ENCODE measurements at places on chromosomes 1 and 21.

DNA sequence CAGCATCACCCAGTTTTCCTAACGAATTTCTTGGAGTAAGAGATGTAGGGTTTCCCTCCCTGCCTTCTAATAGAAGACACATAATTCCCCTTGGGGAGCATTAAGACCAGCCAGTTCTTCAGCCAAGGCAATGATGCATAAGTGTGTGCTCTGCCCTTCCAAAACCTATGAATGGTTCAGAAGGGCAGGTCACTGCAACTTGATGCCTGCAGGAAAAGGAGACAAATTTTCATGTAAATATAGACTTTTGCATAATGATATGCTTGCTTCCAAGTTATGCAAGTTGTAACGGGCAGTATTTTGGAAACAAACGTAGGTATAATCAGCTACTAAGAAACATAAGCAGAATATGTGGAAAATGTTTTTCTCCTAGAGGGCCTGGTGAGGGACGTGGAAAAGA lies 31.6 kb downstream of the PTGS2 start:
- peak; percentile 18 for DNase-seq

DNA sequence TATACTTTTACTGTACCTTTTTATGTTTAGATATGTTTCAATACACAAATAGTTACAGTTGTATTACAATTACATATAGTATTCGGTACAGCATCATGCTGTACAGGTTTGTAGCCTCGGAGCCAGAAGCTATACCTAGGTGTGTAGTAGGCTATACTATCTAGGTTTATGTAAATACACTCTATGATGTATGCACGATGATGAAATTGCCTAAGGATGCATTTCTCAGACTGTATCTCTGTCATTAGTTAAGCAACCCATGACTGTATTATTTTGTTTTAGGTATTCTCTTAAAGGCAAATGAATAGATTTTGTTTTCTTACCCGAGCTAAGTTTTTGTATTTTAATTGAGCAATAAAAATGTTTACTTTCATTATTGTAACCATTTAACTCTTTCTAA lies 56.4 kb downstream of the SPATA17 start:
- DNase-seq: no peak

DNA sequence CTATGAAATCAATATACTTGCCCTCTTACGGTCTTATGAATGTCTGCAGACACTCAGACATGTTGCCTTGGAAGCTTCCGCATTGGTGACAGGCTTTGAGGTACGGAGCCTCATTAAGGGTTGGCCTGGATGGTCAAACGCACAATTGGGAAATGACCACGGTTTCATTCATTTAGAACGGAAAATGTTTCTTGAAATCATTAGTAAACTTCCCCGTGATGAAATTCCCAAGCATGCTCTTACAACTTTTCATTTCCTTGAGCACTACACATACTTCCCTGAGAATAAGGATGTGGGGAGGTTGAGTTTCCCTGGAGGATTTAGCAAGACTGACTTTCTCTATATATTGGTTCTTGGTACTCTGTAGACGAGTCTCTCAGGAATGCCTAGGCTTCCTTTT lies 146.3 kb downstream of the HLX start:
- no peak for DNase-seq

- DNase-seq: no peak
Observed at GRCh38 chr1:234103198-234103597, 198.7 kb downstream of the SLC35F3 start.

DNA sequence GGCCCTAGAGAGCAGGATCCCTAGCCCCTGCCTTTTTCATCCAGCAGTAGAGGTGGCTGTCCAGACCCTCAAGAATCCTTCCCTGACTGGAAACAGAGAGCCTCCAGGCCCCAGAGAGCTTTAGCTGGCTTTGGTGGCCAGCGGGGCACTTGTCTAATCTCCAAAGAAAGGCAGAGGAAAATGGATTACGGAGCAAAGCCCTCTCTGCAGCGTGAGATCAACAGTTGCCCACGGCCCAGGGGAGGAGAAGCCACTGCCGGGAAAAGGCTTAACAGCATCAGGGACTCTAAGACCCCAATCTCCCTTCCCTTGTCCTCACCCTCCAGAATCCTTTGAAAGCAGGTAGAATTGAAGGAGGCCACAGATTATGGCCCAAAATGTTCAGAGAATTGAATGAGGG lies 35.8 kb upstream of the GRIK3 start:
- no peak for DNase-seq

- DNase-seq: no peak
Observed at GRCh38 chr1:220810963-220811362, 24.2 kb downstream of the MTARC1 start.

DNA sequence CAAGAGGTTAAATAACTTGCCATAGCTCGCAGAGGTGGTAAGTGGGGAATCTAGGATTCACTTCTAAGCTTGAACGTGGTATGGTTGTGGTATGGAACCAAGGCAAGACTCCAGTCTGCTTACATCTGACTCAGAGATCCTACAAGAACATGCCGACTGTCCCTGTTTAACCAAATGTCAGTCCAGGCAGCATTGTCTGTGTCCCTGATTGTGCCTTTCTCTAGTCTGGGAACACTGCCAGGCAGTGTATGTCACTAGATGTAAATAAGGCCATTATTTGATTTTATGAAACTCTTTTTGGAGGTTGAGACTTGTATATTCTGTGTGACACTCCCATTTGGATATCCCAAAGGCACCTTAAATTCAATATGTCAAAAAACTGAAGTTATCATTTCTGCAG lies 96.0 kb downstream of the NOS1AP start:
- DNase-seq: no peak

GRCh38 chr1:59952065-59952464 lies 25.5 kb upstream of the CYP2J2 start:
- DNase-seq: peak; percentile 41

DNA sequence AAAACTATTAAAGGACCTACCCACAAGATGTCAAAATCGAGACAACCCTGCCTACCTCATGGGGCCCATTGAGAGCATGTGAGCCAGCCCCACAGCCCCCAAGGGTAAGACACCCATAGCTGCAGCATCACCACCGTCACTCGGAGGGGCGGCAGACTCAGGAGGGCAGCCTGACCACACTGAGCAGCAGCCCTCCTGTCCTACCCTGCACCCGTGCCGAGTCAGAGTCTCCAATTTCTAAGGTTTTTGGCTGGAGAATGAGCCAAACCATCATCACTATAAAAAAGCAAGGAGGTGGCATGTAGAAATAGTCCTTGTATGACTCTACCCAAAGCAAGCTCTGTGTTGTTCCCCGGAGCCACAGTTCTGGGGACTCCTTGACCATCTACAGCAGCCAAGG lies 94.7 kb downstream of the SSBP3 start:
- DNase-seq: no peak

- no peak for DNase-seq
Observed at GRCh38 chr1:193480755-193481154, 294.3 kb upstream of the B3GALT2 start.

DNA sequence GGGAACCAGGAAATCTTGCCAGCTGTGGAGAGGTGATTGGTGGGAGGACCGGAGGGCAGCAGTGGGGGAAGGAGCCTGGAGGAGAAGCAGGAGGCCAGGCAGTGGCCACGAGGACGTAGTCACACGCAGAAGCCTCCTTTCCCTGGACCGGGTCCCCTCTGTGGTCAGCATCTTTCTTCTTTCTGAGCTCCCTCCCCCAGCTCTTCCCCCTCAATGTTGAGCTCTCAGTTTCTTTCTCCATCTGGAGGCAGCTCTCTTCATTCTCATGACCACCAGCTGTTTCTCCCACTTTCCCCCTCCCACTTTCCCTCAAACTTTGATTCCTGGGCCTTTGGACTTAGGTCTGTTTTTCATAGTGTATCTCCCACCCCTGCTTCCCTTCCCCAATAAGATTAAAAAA lies 18.3 kb downstream of the KIRREL1 start:
- peak; percentile 52 for DNase-seq

DNA sequence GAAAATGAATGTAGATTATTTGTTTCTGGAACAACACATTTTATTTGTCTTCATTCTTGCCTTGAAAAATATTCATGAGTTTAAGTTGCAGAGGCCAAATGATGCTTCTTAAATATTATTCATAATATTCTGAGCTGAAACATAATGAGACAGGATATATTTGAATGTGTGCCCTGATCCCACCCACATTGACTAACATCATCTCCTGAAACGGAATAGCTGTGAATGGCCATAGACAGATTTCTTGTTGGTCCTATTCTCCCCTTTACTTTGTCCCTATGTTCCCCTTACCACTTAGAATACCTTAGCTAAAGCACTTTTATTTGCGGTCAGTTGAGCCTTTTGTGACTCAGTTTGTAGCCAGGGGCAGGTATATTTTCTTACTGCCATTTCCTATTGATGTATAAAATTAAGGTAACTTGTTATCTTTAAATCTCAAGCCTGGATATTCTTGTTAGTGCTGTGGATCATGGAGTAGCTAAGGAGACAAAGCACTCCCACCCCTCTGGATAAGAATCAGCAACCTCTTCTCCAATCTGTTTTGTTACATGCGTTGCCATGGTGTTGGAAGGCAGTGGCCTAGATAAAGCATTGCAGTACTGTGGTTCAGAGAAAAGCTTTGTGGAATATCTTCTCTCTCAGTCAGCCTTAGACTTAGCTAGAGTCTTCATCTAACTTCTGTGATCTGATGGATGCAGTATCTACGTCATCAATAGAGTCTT lies 478.5 kb upstream of the DEPDC1 start:
- DNase-seq: peak; percentile 1

DNA sequence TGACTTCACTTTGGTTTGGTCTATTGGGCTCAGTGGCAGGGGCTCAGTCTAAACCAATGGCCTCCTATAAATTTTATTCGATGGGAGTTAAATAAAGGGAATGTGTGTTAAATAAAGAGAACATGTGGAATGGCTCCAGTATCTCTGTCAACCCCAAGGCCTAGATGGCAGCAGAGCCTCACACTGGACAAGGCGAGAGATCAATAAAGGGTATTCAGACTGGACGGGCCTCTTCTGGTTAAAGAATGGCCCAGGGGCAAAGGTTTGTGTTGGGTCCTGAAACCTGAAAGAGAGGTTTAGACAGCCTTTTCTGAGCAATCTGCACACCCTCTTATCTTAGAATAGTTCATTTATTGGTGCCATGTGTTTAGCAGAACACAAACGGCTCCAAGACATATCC lies 34.7 kb downstream of the SH3BP5L start:
- no peak for DNase-seq

- no peak for DNase-seq
Observed at GRCh38 chr1:112712701-112713128, 2.4 kb downstream of the PPM1J start.

DNA sequence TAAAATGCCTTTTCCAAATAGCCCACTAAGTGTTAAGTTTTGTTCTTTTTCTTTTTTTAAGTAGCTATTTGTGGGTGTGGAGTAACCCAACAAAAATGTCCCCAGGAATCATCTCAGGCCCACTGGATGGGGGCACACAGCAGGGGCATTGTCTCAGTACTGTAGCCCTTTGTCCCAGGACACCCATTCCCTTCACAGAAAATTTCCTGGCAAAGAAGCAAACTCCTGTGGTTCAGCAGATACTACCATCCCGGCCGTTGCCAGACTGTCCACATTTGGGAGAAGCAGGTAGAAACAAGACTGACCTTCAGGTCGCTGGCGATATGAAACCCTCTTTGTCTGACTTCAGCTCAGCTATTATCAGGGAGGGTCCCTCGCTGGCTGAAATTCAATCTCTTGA lies 23.7 kb upstream of the SRRM1 start:
- no peak for DNase-seq

GRCh38 chr1:105641407-105641806 lies 1415.1 kb upstream of the PRMT6 start:
- no peak for DNase-seq

DNA sequence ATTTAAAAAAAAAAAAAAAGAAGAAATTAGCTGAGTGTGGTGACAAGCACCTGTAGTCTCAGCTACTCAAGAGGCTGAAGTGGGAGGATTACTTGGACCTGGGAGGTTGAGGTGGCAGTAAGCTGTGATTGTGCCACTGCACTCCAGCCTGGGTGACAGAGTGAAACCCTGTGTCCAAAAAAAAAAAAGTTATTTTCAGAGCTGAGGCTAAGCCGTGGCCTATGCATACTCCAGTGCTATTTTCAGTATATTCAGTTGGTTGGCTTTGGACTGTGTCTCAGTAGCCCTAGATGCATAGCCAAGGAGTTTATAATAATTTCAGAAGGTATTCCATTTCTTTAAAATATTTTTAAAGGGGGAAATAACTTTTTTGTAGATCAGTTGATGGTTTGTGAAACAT lies 140.5 kb upstream of the L1TD1 start:
- DNase-seq: no peak

GRCh38 chr1:50048791-50049190 lies 25.0 kb upstream of the AGBL4 start:
- no peak for DNase-seq

DNA sequence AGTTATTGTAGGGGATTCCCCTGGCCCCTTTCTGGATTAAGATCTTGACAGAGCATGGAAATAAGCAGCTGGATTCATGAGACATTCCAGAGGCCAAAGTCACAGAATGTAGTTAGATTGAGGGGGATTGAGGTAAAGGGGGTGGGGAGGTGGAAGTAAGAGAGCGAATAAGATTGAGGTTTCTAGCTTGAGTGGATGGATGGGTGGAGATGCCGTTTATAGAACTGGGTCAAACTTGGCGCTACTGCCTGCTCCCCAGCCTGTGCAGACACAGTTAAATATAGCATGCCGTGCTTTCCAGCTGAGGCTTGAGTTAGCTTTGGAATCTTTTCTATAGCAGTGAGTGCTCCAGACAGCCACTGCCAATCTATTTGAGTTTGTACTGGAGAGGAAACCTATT lies 85.7 kb downstream of the DYRK1A start:
- DNase-seq: peak; percentile 94

- DNase-seq: peak; percentile 85
Observed at GRCh38 chr1:172351346-172351745, 69.1 kb upstream of the C1orf105 start.
